ENCODE measurements at places on chromosomes 12 and 14.

DNA sequence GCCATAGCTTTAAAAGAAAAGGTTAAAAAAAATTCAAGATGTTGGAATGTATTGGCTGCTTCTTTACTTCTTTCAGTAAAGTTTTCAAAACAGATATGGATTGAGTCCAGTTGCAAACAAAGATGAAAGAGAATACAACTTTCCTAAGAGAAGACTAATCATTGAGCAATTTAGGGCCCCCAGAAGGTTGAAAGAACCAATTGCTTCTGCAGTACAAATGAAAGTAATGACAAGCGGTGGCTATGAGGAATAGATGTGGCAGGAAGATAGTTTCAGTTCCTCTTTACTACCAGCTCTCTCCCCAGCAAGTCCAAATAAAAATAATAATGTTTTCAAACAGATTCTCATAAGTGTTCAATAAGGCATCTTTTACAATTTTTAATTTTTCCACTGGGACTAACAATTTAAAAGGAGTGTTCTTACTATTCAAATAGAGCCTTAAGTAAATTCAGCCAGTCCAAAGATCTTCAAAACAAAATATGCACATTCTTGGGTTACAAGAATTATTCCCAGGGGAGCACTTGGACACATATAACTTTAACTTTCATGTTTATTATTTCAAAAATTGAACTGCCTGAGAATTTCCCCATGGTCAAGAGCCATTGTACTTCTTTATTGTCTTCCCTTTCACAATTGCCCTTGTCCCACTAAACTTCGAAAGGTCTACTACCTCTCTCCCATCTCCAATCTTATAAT is 62.3 kb upstream of the PPP1R12A start:
- no peak for DNase-seq

- DNase-seq, result no peak
Observed at GRCh38 chr14:78412475-78412874, 242.3 kb downstream of the NRXN3 start.

DNA sequence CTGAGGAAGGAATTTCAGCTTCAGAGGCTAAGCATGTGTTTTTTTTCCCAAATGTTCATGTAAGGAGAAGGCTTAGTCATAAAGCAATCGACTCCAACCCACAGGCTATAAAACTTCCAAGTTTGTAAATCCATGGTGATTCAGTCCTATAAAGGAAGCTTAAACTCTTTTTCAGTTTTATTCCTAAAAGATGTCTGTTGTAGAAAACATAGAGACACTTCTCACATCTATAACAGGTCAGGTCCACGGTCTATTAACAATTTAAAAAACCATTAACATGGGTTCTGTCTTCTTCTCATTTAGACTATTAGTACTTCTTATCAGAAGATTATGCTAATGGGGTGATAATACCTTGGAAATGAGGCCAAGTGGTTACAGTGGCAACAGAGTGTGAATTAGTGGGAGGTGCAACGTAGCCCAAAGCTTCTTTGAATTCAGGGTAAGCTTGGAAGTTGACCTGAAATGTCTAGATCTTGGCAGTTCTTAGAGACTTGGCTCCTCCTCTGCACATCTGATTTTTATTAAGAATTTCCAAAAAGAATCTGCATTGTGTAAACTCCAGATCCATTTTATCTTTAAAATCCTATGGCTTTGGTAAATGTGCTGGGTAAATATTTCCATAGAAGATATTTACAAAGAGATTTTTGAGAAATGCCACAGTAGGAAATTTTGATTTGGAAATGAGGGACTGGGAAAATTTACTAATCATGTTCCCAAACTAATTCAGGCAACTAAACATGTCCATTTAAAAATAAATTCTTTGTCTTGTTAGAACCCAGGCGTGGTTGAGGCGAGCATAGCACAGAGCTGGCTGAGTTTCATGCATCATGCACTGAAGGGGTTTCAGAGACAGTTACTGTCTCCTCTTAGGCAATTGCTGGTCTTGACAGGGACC is 86.4 kb downstream of the EML1 start:
- no peak for DNase-seq

DNA sequence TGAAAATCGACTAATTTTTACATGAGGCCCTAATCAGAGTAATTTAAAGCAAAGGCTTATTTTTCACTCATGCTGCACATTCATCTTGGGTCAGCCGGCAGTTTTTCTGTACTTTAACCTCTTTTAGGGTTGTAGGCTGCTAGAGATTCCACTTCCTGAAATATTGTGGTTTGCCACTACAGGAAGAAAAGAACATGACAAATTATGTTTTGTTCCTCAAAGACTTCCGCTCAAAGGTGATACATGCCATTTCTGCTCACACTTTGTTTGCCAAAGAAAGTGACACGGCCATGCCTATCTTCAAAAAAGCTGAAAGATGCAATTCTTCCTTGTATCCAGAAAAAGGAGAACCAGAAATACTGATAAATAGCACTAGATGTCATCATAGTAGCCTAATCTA is 183.4 kb upstream of the PPFIA2 start:
- no peak for DNase-seq

GRCh38 chr12:75634244-75635222 is 123.1 kb upstream of the KRR1 start:
- no peak for DNase-seq

DNA sequence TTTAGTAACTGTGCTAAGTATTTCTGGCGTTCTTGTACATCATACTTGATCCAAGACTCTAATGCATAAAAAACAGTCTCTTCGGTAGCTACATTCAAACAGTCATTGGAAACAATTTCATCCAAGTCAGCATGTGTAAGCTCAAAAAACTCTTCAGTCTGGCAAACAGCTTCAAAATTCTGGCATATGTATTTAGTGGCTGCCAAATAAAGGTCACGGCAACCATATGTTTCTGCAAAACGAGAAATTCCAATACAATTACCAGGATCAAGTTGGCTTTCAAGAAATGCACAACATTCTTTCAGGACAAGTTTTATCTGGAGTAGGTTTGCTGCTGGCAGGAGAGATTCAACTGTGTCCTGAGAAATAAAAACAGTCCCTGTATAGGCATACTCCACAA is 16.5 kb downstream of the KLHL28 start:
- no peak for DNase-seq

GRCh38 chr14:89214221-89214965 is 202.6 kb downstream of the FOXN3 start:
- DNase-seq, result no peak

DNA sequence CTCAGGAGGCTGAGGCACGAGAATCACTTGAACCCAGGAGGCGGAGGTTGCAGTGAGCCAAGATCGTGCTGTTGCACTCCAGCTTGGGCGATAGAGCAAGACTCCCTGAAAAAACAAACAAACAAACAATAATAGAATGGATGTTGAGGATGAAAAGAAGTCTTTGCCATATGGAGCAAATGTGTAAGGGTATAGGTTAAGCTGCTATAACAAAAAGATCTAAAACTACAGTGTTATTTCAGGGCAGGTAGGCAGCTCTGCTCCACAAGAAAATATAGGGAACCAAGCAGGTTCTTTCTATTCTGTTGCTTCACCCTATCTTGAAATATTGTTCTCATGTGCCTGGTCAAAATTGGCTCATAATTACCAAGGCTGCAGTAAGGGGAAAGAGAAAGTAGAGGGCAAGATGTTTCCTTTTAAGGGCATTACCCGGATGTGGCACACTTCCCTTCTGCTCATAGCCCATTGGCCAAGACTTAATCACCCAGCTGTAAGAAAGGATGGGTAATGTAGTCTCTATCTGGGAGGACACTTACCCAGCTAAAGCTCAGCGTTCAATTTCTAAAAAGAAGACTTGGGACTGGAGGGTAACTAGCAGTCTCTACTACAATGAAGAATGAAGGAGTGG is 23.5 kb downstream of the SDSL start:
- DNase-seq, result no peak

GRCh38 chr14:22491683-22492621 is 97.1 kb downstream of the DAD1 start:
- no peak for DNase-seq

- no peak for DNase-seq
Observed at GRCh38 chr14:62062645-62063044, 300.4 kb downstream of the SNAPC1 start.

DNA sequence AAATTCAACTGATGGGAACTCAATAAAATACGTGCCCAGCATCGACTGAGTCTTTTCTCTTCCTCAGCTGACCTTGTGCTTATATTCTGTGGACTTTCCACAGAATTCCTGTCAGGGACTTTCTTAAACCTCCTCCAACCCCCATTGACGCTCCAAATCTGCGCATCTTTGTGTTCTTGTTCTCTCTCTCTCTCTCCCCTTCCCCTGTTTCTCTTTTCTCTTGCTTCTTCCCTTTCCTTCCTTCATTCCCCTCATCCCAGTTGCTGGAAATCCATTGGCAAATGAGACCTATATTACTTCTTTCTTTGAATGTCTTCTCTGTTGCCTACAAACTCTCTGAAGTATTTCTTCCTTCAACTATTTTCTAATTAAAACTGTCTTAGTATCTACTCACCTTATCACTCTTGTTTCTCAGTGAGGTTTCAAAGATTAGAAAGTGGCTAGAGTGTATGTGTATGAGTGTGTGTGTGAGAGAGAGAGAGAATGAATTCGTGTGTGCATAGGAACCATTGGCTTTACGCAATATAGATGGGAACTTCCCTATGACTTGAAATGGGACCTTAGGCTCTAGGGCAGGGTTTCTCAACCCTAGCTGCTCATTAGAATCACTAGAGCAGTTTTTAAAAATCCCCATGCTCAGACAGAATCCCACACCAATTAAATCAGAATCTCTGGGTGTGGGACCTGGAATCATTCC is 41.8 kb upstream of the DHRS7 start:
- no peak for DNase-seq

DNA sequence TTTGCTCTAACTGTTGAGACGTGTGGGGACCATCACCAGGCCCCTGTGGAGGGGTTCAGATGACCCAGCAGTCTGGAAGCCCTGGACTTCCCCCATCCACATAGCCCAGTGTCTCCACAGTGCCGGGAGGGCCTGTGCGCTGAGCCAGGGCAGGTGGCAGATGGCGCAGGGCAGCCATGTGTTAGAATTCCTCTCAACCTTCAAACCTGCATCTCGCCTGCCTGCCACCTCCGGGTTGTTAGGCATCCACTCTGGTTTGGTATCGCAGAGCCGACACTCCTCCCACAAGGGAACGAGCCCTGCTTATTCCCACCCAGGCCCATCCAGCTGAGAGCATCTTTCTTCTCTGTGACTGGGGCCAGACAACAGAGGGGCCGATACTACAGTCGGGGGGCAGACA is 84.5 kb downstream of the ADGRD1 start:
- DNase-seq, result no peak

DNA sequence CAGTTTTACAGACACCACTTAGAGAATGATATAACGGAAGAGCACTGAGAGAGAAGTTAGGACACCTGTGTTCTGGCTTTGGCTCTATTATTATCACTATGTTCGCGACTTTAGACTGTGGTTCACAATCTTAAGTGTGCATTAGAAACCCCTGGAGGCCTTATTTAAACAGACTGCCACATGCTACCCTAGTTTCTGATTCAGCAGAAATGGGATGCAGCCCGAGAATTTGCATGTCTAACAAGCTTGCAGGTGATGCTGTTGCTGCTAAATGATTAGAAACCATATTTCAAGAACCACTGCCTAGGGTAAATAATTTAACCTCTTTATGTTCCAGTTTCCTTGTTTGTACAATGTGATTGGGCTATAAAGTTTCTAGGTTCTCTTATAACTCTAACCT is 3.6 kb upstream of the RAD51AP1 start:
- no peak for DNase-seq

- no peak for DNase-seq
Observed at GRCh38 chr12:92400006-92400405, 254.4 kb upstream of the BTG1 start.

- DNase-seq, result no peak
Observed at GRCh38 chr12:105852951-105853350, 285.8 kb downstream of the NUAK1 start.

Data from stimulated activated CD8-positive, alpha-beta memory T cell treated with anti-CD3 and anti-CD28 coated beads, Interleukin-4, amount 100 ng/mL, for 4 hours (primary cell).